ENCODE measurements at places on chromosomes 1 and 21.

DNA sequence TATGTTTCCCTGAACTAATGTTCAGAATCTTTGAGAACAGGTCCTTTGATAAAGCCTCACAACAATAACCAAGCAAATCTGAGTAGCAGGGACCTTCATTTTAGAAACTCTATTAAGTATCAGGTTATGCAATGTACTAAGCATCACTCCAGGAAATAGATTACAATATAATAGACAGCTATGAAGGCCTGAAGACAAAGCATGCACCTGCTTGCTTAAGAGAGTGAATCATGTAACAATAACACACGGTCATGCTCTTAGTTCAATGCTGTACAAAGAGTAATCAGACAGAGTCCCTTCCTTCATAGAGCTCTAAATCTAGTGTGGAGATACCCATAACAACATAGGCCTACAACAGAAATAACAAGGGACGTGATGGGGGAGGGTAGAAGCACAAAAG lies 8.1 kb upstream of the CMPK1 start:
- DNase-seq: peak; percentile 63

DNA sequence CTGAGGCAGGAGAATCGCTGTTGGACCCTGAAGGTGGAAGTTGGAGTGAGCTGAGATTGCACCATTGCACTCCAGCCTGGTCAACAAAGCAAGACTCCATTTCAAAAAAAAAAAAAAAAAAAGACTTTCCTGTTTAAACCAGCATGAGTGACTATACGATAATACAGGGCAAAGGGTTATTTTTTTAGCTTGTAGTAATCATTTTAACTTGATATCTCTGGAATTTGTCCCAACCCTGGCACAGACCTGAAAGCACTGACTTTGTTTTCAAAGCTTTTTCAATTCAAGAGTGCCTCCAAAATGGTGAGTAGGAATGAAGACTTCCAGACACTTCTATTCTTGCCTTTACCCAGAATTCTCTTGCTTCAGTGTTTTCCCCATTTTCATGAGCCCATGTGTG lies 4.4 kb upstream of the TMCO2 start:
- DNase-seq: no peak

DNA sequence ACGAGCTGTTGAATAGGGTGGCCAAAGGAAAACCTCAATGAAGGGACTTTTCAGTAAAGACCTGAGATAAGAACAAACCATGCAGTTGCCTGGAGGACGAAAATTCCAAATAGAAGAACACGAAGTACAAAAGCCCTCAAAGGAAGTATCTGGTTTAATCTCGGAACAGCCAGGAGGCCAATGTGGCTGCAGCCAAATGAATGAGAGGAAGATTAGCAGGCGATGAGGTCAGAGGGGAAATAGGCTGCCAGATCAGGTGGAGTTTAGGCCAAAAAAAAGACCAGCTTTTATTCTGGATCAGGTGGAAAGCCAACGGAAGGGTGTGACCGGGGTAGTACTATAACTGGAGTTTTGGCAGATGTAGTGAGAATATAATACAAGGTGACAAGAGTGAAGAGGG lies 43.7 kb downstream of the SRSF11 start:
- no peak for DNase-seq

DNA sequence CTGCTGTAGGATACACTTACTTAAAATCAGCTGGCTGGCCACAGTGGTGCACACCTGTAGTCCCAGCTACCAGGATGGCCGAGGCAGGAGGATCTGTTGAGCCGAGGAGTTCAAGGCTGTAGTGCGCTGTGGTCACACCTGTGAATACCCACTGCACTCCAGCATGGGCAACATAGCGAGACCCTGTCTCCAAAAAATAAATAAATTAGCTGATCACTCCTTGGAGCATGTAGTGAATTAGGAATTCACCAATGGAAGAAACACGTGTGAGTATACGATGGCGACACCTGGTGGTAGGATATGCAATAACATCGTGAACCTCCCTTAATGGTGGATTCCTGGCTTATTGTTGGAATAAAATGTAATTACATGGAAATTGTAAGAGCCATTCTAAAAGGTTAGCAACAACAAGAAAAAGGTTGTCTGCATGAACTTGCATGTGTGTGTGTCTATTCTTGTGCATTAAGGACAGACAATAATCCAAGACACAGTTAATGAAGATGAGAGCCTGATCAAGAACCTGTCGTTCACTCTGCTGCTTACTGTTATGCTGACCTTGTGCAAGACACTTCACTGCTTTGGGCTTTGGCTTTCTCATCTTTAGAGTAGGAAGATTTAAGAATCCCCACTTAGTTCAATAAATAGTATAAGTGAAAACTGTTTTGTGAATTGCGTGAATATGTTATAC lies 38.6 kb upstream of the COX20 start:
- peak; percentile 42 for DNase-seq

GRCh38 chr1:59150577-59151386 lies 146.1 kb upstream of the FGGY start:
- peak; percentile 78 for DNase-seq

DNA sequence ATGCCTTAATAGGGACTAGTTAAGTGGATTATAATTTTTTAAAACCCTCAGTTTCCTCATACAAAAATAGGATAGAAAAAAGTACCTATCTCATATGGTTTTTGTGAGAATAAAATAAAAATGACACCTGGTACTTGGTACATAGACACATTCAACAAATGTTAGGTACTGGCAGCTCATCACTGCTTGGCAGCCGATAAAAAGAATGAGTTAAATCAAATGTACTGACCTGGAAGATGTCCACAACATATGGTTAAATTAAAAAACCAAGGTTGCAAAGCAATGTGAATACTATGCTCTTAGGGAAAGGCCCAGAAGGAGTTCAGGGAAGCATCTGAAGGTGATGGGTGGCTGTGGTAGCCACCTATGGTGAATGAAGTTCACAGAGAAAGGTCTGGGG lies 64.9 kb upstream of the SMYD2 start:
- DNase-seq: no peak

DNA sequence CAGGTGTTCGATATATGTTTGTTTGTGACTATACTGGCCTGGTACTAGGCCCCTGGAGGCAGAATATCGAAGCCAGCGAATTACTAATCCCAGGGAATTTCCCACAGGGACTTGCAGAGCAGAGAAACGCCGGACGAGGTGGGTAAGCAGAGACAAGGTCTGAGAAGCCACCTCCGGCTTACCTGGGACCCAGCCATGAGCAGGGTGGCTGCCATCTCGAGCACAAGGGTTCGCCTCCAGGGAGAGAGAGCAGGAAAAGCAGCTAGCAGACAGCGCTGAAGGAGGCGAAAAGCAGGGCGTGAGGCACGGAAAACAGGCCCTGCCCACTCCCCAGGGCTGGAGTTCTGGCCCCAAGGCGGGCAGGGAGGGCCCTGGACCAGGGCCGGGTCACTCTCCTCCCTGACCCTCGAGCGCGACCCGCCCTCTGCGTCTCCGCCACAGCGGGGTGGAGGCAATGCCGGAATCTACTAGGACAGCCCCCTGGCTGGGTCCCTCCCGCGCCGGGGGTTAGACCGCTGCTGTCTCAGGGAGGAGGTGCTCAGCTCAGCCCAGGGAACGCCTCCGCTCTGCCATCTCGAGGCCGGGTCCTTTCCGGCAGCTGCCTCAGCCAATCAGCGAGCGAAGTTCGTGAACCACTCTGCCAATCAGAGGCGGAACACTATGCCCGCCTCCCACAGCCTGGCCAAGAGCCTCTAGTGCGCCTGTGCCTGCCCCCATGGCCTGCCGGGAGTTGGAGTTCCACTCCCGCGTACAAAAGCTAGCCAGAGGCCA lies 1.7 kb downstream of the ZNF436 start:
- DNase-seq: peak; percentile 93

DNA sequence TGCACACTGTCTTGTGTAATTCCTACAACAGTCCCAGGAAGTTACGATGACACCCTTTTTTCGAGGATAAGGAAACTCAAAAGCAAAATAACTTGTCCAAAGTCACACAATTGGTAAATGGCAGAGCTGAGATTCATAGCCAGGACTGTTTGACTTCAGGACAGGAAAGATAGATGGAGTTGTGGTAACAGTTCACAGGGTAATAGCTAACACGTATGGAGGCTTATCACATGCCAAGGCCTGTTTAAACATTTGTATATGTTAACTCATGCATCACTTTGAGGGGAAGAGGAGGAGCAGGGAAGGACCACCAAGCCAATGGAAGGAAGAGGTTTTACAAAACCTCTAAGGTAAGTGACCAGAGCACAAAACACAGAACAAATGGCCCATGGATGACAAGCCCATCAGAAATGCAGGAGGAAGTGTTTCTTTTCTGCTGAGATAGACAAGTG lies 2.8 kb downstream of the DHCR24 start:
- DNase-seq: no peak

GRCh38 chr21:29238053-29238966 lies 60.4 kb upstream of the BACH1 start:
- no peak for DNase-seq

DNA sequence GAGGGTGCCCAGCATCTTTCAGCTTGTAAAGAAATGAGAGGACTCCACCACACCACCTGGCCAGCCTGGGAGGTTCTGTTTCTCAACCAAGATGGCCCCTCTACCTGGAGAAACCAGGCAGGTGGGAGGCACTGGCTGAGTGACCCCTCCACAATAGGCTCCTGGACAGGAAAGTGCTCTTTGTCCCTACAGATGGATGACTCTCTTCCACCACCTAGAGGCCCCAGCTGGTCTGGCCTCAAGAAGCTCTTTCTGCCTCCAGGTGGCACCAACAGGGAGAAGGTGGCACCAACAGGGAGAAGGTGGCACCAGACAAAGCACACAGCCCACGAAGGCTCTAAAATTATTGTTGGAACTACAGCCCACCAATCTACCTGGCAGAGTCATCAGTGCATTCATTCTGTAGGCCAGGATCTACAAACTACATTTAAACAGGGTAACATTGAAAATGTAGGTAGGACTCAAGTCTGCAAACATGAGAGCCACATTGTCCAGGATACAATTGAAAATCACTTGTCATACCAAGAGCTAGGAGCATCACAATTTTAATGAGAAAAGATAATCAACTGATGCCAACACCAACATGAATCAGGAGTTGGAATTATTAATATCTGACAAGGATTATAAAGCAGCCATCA lies 14.4 kb downstream of the TMPRSS3 start:
- DNase-seq: peak; percentile 61

DNA sequence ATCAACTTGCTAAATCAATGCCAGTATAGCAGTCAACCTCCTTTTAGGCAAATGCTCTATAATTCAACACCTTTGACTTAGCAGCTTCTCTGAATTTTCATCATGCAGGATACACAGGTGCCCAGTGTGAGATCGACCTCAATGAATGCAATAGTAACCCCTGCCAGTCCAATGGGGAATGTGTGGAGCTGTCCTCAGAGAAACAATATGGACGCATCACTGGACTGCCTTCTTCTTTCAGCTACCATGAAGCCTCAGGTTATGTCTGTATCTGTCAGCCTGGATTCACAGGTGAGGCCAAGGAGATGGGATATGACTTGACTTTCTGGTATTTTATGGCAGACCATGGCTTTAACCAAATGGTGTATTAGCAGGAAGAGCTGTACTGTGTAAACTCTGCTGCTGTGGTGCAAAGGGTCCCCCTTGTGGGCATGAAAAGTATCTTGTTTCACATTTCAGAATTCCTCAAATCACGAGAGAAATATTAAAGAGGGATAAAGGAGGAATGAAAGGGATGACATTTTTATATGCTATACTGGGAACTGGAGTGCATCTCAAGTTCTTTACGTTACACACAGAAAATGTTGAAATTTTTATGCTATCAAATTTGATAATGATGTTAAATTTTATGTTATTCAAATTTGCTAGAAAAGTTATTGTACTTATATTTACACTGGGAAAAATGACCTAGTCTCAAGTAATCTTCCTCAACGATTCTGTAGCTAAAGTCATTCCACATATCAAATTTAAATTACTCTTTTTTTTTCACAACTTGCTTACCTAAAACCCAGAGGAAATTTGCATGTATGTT lies 88.9 kb downstream of the CRB1 start:
- DNase-seq: no peak

GRCh38 chr1:181398544-181398943 lies 84.8 kb upstream of the CACNA1E start:
- no peak for DNase-seq

GRCh38 chr1:179825798-179826460 lies 51.7 kb downstream of the TOR1AIP2 start:
- no peak for DNase-seq

DNA sequence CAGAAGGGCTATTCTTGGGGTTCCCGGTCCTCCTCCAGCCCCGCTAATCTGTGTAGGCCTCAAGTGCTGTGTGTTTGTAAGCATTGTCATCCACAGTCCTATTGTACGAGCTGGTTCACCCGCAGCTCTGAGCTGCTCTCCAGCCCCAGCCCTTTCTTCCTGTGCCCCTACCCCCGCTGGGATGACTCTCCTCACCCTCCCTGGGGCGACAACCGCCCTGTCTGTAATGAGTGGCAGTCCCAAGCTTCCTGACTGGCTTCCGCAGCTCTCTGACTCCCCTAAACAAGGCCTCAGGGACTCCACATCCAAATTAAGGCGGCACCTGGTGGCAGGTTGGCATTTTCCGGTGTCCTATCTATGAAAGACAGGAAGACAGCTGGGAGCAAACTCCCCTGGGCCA lies 45.8 kb downstream of the TFF3 start:
- no peak for DNase-seq

GRCh38 chr1:163924041-163924440 lies 602.3 kb downstream of the NUF2 start:
- no peak for DNase-seq

- DNase-seq: no peak
These were observed 131.1 kb downstream of the TMEM53 start for GRCh38 chr1:44543064-44543744.

- no peak for DNase-seq
These were observed 1334.5 kb upstream of the ADGRL4 start for GRCh38 chr1:80341021-80341420.

- no peak for DNase-seq
These were observed 282 bp downstream of the RSPH1 start for GRCh38 chr21:42495765-42496119.

DNA sequence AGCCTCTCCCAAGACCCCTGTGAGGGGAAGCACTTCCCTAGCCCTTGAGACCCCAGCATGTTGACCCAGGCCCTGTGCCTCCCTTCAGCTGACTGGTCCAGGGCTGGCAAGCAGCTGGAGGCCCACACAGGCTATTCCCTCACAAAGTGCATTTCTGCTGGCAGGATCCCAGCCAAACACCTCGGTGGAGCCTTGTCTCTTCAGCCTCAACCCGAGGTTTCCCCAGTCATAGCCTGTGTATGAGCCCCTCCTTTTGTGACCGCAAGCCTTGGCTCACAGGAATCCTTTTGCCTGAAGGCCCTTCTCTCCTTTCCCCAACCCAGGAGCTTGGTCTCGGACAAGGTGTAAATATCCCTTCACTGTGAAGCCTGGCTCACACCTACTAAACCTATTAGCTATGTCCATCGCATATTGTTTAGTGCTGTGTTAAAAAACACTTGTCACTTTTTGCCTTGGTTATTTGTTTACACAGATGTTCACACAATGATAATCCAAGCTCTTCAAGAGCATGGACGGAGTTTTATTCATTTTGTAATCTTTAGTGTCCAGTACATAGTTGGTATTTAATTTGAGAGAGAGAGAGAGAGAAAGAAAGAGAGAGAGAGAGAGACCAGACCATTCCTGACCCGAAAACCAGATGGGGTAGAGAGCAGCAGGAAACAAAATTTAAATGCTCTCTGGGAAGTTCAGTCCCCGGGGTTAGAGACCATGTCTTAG lies 8.5 kb upstream of the CD247 start:
- DNase-seq: no peak

Data from A549 (cell line).